ENCODE measurements at places on chromosomes 1 and 21. TPM values are rescaled to one million over a fixed set of nuclear protein-coding genes. Genes with fewer than 3 reads are reported as not detected.

DNA sequence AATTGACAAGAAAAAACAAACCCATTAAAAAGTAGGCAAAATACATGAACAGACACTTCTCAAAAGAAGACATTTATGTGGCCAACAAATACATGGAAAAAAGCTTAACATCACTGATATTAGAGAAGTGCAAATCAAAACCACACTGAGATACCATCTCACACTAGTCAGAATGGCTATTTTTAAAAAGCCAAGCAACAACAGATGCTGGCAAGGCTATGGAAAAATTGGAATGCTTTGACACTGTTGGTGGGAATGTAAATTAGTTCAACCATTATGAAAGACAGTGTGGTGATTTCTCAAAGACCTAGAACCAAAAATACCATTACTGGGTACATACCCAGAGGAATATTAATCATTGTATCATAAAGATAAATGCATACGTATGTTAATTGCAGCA lies 641.1 kb upstream of the B3GALT2 start:
- DNase-seq: no peak

DNA sequence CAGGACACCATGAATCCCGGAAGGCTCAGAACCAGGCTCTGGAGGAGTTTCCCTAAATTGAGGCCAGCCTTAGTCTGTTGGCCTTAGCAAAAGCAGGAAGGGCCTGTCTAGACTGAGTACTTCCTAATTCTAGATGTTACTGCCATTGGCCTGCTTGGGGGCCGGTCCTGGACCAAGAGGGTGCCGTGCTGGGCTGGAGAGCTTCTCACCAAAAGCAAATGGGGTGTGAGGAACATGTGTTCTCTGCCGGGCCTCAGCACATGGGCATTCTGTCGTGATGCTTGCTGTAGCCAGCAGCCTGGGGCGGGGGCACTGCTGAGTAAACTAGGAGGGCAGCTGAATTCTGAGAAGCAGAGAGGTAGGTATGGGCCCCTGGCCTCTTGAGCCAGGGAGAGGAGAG lies 35.7 kb upstream of the MAN1C1 start:
- DNase-seq: no peak

DNA sequence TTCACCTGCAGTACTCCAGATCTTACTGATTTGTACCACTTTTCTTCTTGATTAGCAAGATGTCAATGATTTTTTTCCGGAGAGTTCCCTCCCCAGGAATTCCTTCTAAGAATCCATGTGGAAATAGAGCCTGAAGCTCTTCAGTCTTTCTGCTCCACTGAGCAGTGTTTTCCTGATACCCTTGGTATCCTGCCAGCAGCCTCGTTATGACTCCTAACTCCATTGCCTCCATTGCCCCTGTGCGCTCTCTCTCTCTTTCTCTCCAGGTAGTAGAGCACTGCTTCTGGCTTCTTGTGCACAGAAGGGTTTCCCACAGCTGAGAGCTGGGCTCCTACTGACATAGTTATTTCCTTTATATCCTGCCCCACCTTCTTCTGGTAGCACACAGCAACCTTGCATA lies 12.2 kb downstream of the UBE2U start:
- DNase-seq: no peak

DNA sequence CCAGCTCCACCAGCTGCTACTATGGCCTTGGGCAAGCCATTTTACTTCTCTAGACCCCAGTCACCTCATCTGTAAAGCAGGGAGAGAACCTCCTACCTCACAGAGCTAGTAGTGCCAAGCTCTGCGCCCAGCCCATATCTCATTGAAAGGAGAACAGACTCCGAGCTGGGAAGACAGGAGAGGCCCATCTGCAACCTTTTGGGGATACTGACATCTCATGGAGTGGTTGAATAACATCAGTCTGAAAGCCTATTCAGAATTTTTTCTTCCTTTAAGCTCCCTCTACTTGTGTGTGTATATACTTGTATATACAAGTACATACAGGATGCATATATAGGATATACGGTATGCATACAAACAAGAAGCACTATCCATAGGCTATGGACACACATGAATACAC lies 279.5 kb upstream of the POU3F1 start:
- DNase-seq: no peak

- no peak for DNase-seq
Observed at GRCh38 chr1:160284220-160284781, 632 bp downstream of the PEX19 start.

DNA sequence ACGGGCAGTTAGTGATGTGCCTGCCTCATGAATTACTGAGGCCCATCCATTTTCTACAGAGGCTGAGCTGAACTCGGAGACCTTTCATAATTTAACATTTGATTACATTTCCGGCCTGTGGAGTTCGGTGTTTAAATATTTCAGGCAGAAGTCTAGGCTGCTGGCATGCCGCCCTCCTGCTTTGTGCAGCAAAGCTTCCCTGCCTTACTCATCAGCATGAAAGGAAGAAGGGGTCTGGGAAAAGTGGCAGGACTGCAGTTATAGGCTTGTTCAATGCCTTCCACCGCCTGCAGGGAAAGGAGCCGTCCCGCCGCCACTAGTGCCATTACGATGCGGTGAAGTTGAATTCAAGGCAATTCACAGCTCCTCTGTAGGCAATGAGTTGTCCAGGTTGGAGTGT lies 527.9 kb downstream of the NPHP4 start:
- no peak for DNase-seq

DNA sequence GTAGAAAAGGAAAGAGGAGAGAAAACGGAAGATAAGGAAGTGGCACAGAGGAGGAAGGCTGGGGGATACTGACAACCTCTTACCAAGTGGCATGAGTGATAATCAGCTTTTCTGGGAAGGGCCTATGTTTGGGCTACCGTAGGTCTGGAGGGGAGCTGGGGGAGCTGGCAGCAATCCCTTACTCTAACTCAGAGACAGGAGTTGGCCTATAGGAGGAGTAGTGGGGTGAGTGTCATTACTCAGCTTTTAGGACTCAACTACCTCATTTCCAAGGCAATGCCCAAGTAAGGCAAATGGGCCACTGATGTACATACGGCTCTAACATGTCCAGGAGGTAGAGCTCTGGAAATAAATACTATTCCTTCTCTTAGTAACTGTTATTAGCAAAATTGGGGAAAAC lies 48.7 kb upstream of the DMRTA2 start:
- DNase-seq: no peak

DNA sequence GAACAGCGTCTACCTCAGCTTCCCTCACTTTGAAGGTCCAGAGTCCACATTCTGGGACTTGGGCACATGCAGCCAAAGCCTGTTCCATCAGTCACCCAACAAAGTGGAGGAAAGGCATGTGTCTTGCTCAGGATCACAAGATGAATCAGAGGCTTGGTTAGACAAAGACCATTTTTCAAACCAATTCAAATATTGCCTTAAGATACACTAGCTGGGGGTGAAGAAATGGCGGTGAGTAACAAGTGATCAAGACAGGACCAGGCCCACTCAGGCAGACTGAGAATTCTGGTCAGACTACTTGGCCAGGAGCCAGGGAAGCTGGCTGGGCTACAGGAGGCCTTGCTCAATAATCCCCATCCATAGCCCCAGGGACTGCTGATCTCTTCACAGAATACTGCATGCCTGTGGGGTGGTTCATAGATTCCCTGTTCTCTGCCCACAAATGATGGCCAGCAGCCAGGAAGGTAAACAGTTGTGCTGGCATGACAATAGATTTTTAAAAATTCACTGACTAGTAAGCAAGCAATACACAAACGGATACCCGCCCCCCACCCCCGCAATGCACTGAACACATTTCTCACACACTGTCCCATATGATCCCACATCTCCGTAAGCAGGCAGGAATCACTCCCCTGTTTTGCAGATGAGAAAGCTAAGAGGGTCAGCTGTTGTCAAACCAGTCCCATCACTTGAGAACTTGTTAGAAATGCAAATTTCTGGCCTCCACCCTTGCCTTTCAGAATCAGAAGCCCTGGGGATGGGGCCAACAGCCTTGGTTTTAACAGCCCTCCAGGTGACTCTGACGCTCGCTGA lies 27.2 kb downstream of the ERI3 start:
- DNase-seq: peak; percentile 87

DNA sequence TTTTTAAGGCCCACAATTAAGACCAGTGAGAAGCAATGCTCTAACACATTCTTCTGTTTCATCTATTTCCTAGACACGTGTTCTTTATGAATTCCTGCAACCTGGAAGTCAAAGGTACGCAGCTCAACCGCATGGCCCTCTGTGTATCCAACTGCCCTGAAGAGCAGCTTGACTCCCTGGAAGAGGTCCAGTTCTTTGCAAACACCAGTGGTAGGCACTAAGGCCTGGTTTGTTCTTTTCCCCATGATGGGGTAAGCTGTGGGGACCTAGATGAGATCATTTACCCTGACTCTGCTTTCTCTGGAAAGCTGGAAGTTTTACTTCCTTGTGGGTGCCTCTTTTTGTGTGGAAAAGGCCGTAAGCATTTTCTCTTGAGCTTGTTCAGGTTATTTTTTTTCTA lies 7.3 kb downstream of the SLC44A3 start:
- DNase-seq: no peak

DNA sequence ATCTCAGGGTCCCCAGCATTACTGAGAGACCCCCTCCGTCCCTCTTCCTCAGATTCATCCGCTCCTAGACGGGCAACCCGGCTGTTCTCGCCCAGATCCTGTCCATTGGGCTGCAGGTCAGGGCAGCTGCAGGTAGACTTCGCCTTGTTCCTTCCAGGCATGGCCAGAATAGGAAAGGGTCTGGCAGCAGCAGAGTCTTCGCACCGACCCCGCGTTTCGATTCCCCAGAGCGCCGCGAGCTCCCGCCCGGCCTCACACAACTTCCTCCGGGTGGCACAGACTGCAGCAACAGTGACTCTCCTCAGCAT lies 265 bp downstream of the NRDC start:
- no peak for DNase-seq

DNA sequence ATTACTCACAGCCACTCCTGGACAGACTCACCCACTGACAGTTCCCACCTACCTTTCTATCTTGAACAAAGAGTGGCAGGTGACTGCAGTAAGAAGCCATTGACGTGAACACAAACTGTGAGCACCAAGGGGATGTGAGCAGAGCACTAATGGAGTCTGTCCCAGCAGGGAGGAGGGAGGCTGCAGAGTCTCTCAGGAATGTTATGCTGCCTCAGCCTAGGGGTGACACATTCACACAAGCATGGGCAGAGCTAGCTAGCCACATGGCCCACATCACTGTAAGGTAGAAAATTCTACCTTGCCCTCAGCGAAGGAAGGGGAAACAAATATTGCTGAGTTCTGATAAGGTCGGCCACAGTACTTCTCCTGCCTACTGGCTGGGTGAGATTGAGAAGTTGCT lies 56.8 kb upstream of the PTGFRN start:
- DNase-seq: no peak

- no peak for DNase-seq
Observed at GRCh38 chr1:222769971-222770620, 33.1 kb downstream of the FAM177B start.

DNA sequence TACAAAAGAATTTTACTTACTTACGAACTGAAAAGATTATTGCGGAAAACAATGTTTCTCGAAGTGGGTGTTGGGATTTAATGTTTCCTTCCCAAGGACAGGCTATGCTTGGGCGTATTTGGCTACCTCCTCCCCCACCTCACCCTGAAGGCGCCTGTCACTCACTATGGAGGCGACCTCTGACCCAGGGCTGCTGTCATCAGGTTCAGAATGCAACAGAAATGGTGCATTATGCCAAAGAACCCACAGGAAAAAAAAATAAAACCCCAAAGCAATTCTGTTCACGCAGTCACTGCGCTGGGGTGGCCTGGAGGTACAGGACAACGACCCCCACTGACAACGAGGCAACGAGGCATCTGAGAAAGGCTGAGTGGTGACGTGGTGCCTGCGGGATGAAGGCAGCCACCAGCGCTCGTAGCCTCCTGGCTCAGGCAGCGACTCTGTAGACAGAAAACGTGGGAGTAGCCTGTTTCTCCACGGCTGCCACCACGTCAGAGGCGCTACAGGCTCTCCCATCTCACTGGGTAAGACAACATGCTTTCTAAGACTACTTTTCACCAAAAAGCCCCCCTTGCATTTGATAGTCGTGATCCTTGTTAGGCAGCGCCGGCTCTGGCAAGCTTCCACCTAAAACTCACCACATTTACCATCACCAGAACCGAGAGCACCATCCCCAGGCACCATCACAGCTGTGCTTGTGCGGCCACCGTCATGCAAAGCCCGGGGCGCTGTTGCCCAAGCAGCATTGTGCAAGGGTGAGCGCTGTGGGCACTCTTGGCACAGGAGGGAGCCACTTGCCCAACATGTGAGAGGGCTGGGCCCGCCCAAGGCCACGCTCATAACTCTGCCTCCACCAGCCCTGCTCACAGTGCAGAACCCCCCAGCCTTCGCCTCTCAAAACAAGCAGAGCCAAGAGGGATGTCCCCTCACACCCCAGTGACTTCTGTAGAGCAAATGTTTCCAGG lies 14.3 kb downstream of the NADK start:
- DNase-seq: peak; percentile 95

GRCh38 chr1:59198564-59198963 lies 98.3 kb upstream of the FGGY start:
- no peak for DNase-seq

DNA sequence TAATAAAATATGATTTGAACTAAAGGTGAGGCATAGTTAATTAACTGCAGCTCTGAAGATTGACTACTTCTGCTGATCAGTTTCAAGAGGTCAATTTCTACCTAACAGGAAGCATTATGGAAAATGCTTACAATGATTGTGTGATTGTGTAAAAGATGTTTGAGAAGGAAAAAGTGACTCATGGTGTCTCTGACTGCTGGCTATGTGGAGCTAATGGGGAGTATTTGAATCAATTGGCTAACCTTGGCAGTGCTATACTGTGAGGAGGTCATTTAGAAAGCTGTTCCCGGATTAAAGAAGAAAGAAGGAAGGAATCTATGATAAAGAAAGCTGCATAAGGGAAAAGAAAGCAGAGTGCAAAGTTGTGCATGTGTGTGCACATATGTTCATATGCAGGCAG lies 376.5 kb downstream of the ADGRL2 start:
- no peak for DNase-seq

- no peak for DNase-seq
Observed at GRCh38 chr1:171266930-171267329, 18.6 kb downstream of the FMO1 start.

Gene KCNK1
- 25.4 TPM for total RNA-seq

Gene SPRR4
- not detected for total RNA-seq
